ENCODE measurements at places on chromosomes 6 and 20.

- no peak for DNase-seq
These were observed 131.7 kb downstream of the DNAH8 start for GRCh38 chr6:38846844-38847243.

DNA sequence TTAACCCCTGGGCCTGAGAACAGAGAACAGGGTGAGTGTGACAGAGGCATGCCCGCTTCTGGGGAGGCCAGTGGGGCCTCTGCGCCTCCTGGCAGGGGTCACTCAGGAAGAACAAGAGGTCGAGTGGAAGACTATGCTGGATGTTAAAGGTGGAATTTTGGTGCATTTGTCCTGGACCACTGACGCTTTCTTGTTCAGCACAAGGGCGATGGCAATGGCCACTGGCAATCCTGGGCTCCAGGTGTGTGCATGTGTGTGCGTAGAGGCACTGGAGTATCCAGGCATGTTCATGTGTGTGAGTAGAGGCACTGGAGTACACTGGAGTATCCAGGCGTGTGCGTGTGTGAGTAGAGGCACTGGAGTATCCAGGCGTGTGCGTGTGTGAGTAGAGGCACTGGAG is 23.5 kb upstream of the NPBWR2 start:
- no peak for DNase-seq

DNA sequence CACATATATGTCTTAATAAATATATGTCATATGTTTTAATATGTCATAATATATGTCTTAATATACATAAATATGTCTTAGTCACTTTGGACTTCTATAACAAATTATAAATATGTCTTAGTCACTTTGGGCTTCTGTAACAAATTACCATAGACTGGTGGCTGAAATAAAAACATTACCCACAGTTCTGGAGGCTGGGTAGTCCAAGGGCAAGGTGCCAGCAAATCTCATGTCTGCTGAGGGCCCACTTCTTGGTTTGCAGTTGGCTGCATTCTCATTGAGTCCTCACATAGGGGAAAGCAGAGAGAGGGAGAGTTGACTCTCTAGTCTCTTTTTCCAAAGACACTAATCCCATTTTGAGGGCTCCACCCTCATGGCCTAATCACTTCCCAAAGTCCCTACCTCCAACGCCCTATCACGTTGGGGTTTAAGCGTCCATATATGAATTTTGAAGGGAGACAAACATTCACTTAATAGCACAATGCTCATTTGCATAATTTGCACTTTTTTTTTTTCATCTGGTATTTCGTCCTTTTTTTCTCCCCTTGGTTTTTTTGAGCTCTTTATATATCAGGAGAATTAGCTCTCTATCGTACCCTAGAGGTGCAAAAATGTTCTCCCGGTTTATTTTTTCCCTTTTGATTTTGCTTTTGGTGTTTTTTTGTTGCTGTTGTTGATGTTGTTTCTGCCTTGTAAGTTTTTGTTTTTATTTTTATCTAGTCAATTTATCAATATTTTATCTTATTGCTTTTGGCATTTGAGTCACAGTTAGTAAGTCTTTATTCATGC is 266.4 kb downstream of the PLCB1 start:
- DNase-seq, result no peak

DNA sequence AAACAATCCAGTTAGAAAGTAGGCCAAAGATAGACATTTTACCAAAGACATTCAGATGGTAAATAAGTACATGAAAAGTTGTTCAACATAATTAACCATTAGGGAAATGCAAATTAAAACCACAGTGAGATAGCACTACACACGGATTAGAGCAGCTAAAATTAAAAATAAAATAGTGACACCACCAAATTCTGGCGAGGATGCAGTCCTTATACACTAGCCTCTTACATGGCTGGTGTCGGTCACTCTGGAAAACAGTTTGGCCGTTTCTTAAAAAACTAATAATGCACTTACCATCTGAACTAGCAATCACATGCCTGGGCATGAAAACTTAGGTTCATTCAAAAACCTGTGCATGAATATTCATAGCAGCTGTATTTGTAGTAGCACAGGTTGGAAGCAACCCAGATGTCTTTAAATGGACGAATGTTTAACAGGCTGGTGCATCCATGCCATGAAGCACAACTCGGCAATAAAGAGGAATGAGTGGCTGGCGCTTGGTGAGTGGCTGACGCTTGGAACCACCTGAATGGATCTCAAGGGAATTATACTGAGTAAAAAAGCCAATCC is 77.0 kb downstream of the FAM120B start:
- no peak for DNase-seq

GRCh38 chr20:53183181-53183580 is 211.0 kb downstream of the TSHZ2 start:
- DNase-seq, result no peak

DNA sequence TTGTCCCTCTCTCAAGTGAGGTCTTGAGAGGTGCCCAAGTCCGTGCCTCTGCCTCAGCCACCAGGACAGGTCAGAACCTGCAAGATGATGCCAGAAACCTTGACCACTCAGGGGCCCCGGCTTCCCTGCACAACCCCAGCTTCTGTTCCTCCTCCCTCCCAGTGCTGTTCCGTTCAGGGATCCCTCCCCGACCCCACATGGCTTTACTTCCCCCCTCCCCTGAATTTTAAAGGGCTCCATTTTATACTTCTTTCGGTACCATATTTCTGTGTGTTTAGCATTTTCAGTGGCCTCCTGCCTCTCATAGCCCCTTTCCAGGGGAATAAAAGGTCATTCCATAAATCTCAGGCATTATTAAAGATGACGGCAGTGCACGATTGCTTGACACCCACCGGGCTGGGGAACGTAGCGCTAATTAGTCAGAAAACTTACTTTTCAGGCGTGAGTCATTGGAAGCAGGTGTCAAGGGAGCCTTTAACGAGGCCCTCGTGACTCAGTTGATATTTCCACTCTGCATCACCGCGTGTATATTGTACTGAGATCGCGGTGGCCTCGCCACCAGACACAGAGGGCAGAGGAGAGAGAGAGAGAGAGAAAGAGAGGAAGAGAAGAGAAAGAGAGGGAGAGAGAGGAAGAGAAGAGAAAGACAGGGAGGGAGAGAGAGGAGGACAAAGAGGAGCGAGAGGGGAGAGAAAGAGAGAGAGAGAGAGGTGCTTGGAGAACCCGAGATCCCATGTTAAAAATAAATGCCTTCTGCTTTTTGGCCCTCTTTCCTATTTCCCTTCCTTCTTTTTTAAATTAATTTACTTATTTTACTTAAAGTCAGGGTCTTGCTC is 21.3 kb downstream of the KCNG1 start:
- DNase-seq, result no peak

GRCh38 chr6:132520953-132521352 is 8.0 kb upstream of the STX7 start:
- DNase-seq, result no peak

- no peak for DNase-seq
These were observed 124.0 kb downstream of the JARID2 start for GRCh38 chr6:15369838-15370237.

DNA sequence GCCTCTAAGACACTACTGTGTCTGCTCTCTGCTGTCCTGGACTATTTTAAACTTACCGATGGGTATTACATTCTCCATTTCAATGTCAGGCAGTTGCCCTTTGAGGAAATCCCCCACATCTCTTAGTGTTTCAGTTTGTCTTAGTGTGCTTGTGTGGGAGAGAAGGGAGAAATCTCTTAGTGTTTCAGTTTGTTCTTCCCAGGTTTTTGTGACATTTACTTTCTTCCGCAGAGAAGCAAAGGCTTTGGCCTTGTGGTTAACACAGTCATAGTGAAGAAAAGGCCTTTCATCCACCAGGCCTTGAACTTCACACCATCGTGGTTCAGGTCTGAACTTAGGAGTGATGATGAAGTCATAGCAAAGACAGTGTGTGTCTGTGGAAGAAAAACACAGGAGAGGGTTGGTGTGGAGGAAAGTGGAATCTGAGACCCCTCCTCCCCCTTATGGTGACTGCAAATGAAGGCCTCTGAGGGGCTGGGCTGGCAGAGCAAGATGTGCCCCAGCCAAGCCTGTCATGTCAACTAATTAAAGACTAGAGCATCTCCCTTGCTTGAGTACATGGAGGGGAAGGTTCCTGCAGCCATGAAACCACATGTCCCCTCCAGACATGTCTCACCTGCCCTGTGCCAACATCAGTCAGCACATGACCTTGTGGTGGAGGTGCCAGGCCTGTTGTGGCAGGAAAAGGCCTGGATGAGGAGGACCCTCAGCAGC is 23.9 kb downstream of the RAET1L start:
- DNase-seq, result no peak

DNA sequence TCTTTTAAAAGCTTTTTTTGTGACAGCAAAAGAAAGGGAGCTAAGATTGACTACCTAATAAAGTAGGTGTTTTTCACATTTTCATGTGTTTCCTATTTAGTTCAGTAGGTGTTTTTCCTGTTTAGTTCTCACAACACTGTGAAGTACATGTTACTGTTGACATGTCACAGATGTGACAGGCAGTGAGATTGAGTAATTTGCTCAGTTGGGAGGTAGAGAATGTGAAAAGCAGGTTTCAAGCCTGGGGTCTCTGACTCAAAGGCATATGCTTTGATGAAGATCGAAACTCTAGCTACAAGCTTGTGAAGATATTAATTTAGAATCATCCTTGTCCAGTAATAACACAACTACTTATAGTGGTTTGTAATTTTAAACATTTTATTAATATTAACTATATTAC is 43.1 kb downstream of the SLX4IP start:
- no peak for DNase-seq

All from testis (tissue), 5 donors.